ENCODE measurements at places on chromosomes 3 and 15.
A peak's percentile ranks its signal among the peaks of the same experiment; 100 is the strongest.

- no peak for DNase-seq
Observed at GRCh38 chr3:63872135-63872924, 8.7 kb downstream of the ATXN7 start.

DNA sequence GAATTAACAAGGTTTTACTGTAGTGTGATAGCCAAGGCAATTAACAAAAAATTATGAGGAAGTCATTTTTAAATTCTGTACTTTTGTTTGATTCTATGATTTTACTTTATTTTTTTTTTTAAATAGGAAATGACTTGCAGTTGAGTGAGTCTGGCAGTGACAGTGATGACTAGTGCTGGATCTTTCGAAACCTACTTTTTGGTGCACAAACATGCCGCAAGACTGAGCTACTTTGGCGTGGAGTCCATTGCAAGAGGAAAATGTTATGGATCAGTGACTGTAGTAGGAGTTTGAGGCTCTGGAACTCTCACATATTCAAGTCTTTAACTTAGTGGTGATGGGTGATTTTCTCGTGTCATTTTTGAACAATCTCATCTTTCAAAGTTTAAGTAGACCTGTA lies 11.6 kb downstream of the EAF1 start:
- no peak for DNase-seq

GRCh38 chr3:20528180-20528770 lies 342.3 kb upstream of the SGO1 start:
- no peak for DNase-seq

- DNase-seq = no peak
Observed at GRCh38 chr3:52029053-52029452, 27.3 kb downstream of the DUSP7 start.

DNA sequence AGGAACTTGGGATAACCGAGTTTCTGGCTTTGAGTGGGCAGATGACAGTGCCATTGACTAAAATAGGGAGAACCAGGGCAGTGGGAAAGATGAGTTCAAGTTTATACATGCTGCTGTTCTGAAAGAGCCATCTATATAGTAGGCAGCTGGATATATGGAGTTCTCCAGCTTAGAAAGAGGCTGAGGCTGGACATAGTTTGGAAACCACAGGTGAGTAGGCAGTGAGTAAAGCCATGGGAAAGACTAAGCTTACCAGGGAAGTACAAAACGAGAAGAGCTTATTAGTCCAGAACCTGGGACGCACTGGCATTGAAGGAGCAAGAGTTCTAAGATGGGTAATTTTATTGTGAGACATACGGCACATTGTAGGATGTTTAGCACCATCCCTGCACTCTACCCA lies 54.2 kb downstream of the MSL2 start:
- DNase-seq = no peak

GRCh38 chr3:158977497-158977896 lies 175.6 kb downstream of the MFSD1 start:
- DNase-seq = no peak

DNA sequence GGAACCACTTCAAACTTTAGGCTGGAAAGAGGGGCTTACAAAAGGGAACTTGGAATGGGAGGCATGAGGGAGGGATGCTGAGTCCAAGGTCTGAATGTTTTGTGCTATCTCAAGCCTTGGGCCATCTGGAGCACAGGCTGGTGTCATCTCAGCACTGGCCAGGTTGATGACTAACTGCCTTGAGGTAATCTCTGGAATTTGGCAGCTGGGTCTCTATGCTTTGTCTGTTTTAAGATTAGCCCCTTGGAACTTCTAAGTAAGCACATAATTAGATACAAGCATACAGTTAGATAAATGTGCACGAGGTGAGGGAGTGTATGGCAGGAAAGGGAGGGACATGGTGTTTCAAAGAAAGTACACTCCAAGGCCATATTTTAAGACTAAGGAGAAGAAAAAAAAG lies 252.4 kb upstream of the CCDC54 start:
- DNase-seq = no peak

- no peak for DNase-seq
Observed at GRCh38 chr3:110881069-110881468, 190.5 kb upstream of the NECTIN3 start.

DNA sequence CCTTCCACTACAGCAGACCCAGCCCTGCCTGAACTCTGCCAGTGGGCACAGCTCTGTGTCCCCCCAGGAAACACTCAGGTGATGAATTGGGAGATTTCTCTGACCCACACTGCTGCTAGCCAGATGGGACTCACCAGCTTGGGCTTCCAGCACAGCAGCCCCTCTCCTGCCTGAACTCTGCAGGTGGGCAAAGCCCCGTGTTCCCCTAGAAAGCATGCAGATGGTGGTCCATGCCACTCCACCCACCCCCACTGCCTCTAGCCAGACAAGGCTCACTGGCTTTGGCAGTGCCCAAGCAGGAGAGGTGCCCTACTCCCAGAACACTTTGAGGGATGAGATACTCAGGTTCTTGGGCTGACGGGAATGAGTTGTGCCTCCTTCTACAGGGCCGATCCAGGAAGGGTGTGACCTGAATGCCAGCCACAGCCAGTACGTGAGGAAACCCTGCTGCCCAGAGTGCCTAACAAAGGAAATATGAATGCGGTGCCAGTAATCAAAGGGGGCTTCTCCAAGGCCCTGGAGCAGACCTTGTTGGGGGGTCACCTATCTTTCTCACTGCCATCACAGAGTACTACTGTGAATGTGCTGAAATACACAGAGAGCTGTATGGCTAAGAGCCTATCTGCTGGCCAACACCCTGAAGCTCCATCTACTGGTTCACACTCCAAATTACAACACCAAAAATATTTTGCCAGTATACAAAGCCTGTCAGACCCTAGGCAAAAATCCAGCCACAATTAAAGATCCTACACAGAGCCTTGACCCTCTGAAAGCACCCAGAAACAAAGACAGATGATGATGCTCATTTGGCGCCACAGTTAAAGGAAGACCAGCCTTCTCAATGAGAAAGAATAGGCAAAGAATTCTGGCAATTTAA lies 61.9 kb downstream of the BTLA start:
- no peak for DNase-seq

DNA sequence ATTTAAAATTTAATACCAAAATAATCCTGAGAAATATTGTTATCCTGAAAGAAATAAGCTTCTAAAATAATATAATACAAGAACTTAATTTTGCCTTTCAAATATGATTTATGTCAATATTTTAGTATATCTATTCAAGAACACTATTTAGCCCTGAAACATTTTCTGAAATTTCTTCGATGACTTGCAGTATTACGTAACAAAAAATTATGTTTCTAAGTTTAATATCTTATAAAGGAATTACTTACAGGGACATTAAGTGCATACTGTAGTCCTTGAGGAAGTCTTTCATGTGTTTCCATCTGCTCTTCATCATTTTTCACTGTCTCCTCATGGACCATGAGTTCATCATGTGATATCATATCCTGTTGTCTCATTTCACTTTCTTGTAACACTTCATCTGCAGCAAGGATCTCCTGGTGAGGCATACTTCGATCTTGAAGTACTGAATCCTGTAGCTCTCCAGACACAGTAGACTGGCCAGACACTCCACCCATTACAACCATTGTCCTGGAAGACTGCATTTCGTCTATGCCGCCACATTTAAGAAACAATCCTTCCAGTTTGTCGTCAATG lies 62.0 kb downstream of the ZNF148 start:
- no peak for DNase-seq

DNA sequence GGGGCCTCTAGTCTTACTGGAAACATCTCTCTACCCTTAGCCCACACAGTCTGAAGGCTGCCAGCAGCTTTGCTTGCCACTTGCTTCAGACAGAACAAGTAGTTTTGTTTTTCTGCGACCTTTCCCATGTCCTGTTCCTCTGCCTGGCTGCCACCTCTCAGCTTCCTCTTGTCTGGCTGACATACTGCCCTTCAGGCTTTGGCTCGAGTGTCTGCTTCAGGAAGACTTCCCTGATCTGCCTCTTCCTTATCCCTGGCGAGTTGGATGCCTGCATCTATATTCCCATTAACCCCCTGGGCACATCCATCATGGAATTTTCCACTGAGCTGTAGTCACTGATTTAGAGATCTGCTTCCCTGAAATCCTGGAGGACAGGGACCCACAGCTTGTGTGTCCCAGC lies 25.1 kb upstream of the CPNE9 start:
- no peak for DNase-seq

GRCh38 chr3:102129760-102130608 lies 280.7 kb downstream of the NFKBIZ start:
- DNase-seq = no peak

DNA sequence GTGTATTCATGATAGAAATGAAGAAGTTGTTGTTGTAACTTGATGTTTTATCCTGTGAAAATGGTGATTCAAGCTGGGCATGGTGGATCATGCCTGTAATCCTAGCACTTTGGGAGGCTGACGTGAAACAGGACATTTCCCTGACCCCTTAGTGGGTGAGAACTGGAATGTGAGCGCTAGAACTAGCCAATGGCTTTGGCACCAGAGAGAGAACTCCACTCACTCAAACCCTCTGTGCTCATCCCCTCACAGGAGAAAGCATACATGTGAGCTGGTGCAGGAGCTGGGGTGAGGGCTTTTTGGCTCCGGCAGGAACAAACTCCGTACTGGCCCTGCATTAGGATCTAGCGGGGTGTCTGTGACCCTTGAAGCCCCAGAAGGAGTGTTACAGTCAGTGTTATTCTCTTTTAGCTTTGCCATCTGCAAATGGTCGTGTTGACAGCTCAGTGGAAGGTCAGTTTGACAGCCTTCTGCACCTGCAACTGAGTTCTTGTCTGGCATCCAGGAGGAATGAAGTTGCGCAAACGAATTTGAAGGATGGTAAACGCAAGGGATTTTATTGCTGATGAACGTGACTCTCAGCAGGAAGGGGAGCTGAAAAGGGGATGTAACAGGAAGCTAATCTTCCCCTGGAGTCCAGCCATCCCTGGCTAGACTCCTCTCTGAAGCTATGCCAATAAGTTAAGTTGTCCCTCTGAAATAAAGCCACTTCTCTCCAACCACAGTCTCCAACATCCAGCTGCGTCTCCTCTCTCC lies 1016.6 kb upstream of the CADM2 start:
- DNase-seq = no peak

DNA sequence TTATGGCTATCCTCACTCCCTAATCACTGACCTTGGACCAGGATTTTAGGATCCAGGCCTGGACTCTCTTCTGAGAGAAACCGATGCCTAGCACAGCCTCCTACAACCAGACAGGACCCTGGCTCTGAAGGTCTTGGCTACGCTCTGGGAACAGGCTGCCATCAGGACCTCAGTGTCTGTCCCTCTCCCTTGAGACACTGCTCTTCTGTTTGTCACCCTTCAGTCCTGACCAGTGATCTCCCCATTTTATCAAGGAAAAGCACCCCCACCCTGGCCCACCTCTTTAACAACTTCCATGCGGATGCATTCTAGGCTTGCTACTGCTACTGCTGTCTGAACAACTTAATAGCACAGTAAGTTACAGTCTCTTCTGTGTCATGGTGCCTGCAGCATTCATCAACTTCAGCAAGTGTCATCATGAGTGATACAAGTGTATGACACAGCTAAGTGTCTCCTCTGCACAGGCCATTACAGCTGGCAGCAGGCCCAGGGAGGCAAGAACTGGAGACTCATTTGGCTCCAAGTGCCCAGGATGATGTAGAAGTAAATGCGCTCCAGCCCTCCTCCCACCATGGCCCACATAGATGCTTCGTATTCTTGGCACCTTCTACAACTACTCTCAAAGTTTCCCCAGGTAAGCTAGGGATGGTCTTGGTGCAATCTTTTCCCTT lies 302.4 kb downstream of the EPHB1 start:
- DNase-seq = no peak

DNA sequence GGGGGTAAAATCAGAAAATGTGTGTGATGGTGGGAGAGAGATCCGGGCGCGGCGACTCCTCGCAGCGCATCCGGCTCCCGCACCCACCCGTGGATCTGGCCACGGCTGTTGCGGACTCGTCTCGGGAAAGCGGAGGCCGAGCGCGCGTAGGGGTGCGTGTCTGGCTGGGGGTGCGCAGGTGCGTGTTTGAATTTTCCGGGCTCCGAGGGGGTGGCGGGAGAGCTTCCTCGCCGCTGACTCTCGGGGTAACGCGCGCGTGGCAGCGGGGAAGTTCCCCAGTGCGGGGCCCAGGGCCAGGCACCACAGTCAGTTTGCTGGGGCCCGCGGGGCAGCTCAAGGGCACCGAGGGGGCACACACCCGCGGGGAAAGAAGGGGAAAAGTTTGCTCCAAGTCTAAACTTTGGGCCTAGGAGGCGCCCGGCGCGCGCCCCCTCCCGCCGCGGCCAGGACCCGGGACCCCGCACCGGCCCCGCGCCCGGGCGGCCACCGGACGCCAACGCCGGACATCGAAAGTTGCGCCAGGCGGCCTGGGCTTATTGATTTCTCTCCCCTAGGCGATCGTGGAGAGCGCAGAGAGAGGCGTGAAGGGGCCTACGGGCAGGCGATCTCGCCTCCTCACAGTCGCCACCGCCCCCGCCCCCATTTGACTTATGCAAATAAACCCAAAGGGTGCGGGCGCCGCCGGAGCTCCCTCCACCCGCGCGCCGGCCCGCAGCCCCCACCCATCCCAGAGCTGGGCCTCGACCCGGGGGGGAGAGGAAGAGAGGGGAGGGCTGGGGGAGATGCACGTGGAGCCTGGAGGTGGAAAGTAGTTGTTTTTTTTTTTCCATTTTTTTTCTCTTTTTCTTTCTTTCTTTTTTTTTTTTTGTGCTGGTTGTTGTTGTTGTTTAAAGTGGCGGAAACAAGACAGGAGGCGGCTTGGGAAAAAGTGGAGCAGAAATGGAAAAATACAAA lies 639 bp downstream of the FOXP1 start:
- peak; percentile 40 for DNase-seq

DNA sequence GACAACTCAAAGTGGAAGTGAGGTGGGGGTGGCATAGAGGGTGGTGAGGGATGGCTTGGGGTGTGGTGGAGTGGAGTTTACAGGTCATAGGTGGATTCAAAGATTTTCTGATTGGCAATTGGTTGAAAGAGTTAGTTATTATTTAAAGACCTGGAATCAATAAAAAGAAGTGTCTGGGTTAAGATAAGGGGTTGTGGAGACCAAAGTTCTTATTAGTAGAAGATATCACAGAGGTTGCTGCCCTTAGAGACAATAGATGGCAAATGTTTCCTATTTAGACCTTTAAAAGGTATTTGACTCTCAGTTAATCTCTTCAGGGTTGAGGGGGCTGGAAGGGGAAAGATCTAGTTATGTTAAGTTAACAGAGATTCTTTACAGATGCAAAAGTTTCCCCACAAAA lies 412.3 kb upstream of the TBL1XR1 start:
- no peak for DNase-seq

GRCh38 chr3:6448011-6448410 lies 412.9 kb upstream of the GRM7 start:
- no peak for DNase-seq

- no peak for DNase-seq
Observed at GRCh38 chr3:72335458-72336095, 512.7 kb downstream of the SHQ1 start.

DNA sequence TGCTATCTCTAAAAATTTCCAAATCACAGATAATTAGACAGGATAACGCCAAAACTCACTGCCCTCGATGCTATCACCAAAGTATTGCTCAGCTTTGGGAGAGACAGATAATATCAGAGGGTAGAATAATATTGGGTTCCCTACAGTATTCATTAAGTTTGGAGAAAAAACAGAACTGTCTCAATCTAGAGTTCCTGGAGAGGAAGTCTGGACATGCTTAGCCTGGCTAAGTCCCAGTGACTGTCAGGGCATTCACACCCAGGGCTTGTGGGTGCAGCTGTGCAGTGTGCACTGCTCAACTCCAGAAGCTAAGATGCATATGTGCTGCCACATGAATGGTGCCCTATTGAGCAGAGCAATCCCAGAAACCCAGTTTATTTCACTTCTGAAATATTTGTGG lies 459.6 kb upstream of the DPH6 start:
- DNase-seq = no peak

GRCh38 chr3:186594591-186595113 lies 18.2 kb upstream of the AHSG start:
- DNase-seq = no peak

GRCh38 chr3:72872183-72872582 lies 15.7 kb upstream of the GXYLT2 start:
- no peak for DNase-seq
